Neural progenitor cell (in vitro differentiated cells): ENCODE measurements at places on chromosomes 11 and 22.

GRCh38 chr11:130088217-130088616 lies 18.5 kb downstream of the APLP2 start:
- H3K27me3 ChIP-seq: no peaks in the 10 kb centered on the region
- DNase-seq: no peak
- no peaks in the 10 kb centered on the region for H3K36me3 ChIP-seq
- peaks cover 42% of the 10 kb centered on the region for H3K4me1 ChIP-seq
- H3K4me3 ChIP-seq: peak overlapping the region; percentile 28

DNA sequence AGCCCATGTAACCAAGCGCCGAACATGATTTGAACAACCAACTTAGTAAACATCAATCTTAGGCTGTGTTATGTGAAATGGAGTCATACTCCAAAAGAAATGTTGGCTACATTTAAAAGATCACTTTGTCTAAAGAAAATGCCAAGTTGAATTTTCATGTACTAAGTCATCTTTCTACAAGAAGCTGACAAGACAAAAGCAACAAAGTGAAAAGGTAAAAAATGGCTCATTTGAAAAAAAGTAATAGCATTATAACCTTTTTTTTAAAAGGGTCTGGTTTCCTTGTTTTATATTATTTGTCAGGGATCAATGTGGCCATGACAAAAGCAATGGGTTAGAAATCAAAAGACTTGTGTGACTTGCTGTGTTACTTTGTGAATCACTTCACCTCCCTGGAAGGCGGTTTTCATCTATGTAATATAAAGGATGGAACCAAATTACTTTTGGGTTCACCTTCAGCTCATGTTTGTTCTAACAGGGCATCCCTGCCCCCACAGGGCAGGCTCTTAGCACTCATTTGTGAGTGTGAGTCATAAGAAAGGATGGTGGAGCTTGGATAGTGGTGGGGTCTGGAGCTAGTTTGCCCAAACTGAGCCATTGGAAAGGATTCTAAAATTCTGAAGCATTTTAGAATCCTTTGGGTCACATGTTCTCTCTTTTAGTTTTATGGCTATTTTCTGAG lies 131.9 kb upstream of the MTMR2 start:
- H3K27ac ChIP-seq: peak overlapping the region; percentile 81
- peaks cover 29% of the 10 kb centered on the region for H3K4me1 ChIP-seq
- DNase-seq: peak; percentile 43
- H3K4me3 ChIP-seq: peak overlapping the region; percentile 26
- H3K36me3 ChIP-seq: no peaks in the 10 kb centered on the region

DNA sequence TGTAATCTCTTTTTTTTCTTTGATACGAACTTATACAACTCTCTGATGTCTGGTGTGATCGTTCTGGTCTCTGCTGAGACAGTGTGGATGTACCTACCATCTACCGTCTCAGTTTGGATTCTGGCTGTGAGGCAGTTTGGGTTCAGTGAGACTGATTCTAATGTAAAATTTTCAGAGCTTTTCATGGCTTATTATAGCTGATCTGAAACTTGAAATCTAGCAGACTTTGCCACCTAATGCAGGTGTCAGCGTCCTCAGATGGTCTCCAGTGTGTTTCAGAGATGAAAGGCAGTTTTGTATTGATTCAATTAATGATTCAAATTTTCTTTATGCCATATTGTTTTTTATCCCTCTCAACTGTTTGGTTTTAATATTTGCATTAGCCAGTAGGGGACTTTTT lies 35.9 kb downstream of the PPFIBP2 start:
- no peak for DNase-seq
- H3K27me3 ChIP-seq: no peaks in the 10 kb centered on the region
- no peaks in the 10 kb centered on the region for H3K4me1 ChIP-seq
- H3K27ac ChIP-seq: no peak overlapping the region

DNA sequence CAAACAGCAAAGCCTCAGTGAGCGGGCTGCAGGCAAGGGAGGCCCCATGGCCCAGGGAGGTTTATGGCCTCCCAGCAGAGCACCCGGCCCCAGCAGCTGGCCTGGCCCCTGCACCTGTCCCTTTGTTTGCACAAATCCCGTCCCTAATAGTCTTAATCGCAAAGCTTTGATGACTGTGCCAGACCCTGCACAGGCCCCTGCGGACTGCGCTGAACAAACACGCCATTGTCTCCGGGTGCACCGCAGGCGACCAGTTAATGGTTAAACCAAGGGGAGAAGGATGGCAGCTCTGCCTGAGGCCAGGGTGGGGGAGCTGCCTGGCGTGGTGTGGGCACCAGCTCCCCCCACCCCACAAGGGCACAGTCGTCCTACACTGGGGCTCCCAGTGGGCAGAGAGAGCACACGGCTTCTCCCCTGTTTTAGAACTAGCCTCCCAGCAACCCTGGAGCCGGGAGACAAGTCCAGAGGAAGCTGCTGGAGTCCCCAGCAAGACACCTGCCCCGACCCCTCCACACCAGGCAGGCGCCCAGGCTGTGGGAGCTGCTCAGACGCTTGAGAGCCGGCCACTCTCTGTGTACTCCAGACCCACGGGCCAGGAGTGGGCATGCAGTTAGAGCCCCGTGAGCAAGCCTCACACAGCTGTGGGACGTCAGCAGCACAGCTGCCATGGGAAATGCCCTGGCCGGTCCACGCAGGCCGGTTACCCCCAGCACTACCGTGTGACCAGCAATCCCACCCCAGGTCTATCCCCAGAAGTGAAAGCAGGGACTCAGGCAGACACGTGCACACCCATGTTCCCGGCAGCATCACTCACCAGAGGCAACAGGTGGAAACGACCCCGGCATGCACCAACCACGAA lies 39.7 kb upstream of the TH start:
- peak; percentile 91 for DNase-seq
- peaks cover 3% of the 10 kb centered on the region for H3K27me3 ChIP-seq
- H3K36me3 ChIP-seq: no peaks in the 10 kb centered on the region
- peaks cover 43% of the 10 kb centered on the region for H3K4me1 ChIP-seq
